ENCODE measurements at places on chromosomes 1 and 21.

- DNase-seq, result no peak
These were observed 28.7 kb downstream of the TMEM200B start for GRCh38 chr1:29094954-29095353.

- DNase-seq, result no peak
These were observed 93.5 kb upstream of the NFIA start for GRCh38 chr1:60988891-60989290.

- DNase-seq, result no peak
These were observed 188.6 kb downstream of the GREM2 start for GRCh38 chr1:240423246-240423924.

DNA sequence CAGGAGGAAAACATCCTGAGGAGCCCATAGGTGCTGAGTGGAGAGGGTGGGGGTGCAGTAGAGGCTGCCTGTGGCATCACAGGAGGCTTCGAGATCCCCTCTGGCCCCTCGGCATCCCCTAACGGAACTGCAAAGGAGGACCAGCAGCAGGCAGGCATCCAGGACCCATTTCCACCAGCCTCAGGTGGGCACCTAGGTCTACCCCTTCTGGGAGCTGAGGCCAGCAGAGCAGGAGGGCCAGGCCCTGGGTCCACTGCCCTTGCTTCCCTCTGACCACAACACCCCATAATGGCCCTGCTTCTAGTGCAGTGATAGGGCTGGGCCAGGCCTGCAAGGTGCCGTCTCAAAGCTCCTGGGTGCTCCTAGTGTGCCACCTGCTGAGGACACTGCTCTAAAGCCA is 723.0 kb downstream of the PTPRU start:
- no peak for DNase-seq

GRCh38 chr1:28983509-28984310 is 69.3 kb downstream of the EPB41 start:
- no peak for DNase-seq

- no peak for DNase-seq
These were observed 45.2 kb upstream of the HAO2 start for GRCh38 chr1:119323216-119323982.

GRCh38 chr1:98896711-98897445 is 107.8 kb downstream of the PLPPR5 start:
- no peak for DNase-seq

- no peak for DNase-seq
These were observed 24.8 kb downstream of the PGM1 start for GRCh38 chr1:63618011-63618410.

- DNase-seq, result no peak
These were observed 338.9 kb upstream of the PRMT6 start for GRCh38 chr1:106717591-106717990.

DNA sequence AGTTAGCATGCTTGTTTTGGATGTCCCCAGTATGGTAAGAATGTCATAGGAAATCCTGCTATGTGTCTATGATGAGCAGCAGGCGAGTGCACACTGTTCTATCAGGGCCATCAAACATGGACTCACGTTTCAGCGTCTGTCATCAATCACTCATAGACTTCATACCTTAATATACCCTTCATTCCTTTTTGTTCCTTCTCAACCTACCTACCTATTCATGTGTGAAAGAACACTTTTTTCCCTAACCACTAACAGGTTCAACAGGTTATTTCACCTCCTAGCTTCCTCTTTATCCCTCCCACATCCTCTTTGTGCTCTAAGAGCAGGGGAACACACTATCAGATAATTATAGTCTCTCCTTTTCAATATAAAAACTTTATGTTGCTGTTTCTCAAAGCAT is 300.6 kb downstream of the TM2D1 start:
- DNase-seq, result no peak

DNA sequence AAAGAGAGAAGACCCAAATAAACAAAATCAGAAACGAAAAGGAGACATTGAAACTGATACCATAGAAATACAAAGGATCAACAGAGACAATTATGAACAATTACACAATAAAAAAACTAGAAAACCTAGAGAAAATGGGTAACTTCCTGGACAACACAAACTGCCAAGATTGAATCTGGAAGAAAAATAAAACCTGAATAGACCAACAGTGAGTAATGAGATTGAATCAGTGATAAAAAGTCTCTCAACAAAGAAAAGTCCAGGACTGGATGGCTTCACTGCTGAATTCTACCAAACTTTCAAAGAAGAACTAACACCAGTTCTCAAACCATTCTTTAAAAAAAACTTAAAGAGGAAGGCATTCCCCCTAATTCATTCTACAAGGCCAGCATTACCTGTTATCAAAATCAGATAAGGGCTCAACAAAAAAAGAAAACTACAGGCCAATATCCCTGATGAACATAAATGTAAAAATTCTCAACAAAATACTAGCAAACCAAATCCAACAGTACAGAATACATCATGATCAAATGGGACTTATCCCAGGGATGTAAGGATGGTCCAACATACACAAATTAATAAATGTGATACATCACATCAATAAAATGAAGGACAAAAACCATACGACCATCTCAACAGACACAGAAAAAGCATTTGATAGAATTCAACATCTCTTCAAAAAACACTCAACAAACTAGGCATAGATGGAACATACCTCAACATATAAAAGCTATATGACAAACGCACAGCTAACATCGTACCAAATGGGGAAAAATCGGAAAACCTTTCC is 119.9 kb downstream of the ACBD6 start:
- DNase-seq, result no peak

GRCh38 chr1:204345438-204345841 is 14.3 kb downstream of the PLEKHA6 start:
- no peak for DNase-seq

DNA sequence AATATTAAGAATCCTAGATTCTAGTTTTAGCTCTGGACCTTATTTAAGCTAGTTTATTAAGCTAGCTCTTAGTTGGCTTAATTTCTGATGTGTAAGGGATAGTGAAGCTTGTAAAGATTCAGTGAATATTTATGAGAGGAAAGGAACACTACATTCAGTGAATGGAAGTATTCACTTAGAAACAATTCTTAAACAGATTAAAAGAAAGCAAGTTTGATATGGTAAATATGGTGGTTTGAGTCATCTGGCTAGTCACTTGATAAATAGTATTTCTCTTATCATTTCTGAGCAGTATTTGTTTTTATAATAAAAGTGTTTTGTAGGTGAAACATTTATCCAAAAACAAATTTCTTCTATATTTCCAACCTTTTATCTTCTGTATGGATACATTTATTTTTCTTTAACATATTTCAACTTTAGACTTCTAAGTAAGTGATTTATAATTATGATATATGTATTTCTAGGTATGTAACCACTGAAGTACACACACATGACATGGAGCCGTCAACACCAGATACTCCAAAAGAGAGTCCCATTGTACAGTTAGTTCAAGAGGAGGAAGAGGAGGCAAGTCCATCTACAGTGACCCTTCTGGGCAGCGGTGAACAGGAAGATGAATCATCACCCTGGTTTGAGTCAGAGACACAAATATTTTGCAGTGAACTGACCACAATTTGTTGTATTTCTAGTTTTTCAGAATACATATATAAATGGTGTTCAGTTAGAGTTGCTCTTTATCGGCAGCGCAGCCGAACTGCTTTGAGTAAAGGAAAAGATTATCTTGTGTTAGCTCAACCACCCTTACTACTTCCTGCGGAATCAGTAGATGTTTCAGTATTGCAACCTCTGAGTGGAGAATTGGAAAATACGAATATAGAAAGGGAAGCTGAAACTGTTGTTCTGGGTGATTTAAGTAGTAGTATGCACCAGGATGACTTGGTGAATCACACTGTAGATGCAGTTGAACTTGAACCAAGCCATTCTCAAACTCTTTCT is 55.6 kb downstream of the SUCO start:
- DNase-seq, result peak; percentile 59

GRCh38 chr1:89001510-89001909 is 9.1 kb upstream of the KYAT3 start:
- DNase-seq, result no peak

DNA sequence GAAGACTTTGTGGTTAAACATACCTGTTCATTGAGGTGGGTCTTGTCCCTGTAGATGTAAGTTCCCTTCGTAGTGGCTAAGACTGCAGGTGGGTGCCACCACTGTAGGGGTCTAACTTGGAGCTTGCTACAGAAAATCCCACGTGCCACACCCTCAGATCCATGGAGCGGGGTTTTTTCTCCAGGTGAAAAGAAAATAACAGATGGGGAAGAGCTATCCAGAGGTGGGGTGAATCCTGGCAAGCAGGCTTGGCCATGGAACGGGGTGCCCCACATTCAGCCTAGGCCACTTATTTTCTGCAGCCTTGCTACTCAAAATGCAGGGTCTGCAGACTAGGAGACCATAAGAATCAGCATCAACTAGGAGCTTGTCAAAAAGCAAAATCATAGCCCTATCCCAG is 24.0 kb downstream of the EXOC8 start:
- no peak for DNase-seq

DNA sequence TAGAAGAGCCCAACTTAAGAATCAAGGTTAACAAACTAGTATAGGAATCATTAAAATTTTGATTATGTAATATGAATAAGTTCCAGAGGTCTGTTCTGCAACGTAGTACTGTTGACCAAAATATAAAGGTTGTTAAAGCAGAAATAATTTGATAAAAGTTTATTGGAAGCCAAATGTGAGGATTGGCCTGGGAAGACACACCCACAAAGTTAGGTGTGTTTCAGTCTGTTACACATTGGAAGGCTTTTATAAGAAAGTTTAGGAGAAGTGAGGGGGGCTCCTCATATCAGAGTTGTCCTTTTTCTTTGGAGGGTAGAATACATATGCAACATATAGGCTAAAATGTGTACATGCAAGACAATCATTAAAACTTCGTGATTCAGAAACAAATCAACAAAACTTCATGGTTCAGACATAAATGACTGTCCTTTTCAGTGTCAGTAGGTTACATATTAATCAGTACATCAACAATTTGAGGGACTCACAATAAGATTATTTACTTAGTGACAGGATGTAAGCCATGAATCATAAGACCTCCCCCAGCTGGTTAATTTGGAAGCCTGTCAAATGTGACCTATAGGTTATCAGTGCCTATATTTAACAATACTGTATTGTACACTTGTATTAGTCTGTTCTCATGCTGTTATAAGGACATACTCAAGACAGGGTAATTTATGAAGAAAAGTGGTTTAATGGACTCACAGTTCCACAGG is 245.0 kb upstream of the B3GALT2 start:
- DNase-seq, result no peak

GRCh38 chr21:10627316-10627863 is 106.0 kb downstream of the TPTE start:
- no peak for DNase-seq

DNA sequence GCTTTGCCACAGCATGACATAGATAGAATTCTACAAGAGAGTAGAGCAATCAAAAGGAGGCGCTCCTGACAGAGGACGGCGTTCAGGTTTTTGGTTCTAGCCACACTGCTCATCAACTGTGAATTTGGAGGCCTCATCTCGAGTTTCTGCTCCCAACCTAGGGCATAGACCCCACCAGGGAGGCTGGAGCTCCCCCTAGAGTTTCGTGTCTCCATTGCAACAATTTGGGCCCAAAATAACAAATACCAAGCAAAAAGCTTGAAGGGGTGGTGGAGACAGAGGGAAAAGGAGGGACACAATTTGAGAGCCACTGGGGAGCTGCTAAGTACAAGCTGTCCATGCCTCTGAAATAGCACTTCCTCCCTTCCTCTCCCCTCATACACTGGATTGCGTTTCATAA is 297.0 kb downstream of the GPATCH2 start:
- no peak for DNase-seq

GRCh38 chr1:182335771-182336566 is 55.6 kb downstream of the GLUL start:
- no peak for DNase-seq

- peak; percentile 54 for DNase-seq
These were observed 2.1 kb downstream of the ARHGEF2 start for GRCh38 chr1:155976062-155976912.

DNA sequence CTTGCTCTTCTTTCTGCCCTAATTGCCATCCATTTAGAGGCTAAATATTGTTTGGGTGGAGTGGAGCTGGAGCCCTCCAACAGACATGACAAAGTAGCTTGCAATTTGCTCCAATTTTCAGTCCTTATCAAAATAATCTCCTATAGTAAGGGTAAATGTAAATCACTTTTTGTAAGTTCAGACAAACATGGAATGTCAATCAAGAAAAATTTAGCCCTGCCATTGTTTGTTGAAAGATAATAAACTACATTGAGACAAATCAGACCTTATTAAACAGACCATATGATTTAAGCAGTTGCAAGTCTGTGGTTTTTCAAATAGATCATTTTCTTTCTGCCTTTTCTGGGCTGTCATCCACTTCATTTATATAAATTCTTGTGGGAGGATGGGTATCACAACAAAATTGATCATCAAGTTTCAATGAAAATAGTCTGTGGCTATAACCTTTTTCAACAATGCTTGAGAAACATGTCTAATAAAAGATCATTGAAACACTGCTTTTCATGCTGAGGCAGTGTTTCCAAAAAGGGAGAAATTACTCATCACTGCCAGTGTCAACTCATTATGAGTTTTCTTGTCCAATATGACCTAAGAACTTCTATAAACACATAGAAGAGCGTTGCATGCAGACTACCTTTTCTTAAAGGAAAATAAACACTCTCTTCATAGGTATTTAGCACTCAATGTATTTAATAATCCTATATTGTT is 1152.0 kb upstream of the B3GALT2 start:
- DNase-seq, result no peak

DNA sequence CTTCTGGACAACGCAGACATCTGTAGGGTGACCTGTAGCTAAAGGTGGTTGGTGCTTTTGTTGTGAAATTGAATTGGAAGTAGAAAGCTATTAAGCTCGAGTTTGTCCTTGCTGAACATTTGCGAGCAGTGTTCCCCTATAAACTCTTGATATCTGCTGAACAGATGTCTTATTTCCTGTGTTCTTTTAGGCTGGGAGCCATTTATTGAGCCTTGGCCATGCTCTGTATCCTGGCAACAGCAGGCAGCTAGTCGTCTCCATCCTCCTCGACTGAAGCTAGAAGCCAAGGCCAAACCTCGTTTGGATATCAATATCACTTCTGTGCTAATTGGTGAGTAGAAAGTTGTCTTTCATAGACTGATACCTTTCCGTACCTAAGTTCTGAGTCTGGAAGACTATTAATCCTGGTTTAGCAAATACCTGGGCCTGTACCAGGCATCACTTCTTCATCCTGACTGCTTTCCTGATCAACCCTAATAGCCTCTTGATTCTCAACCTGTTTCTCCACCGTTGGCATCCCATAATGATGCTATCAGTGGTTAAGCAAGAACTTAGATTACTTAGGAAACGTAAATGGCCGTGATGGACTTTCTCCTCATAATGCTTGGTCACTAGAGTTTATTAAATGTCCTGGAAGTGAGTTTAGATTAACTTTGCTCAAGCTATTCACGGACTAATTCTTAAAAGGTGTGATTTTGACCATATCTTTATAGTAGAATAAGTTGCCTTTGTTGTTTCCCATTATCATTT is 103.4 kb downstream of the VPS13D start:
- DNase-seq, result no peak

Data from AG04450 (cell line).